ENCODE measurements at places on chromosomes 12 and 14. TPM values are rescaled to one million over a fixed set of nuclear protein-coding genes. Genes with fewer than 3 reads are reported as not detected.

The TAS2R8 gene
- not detected for total RNA-seq

The PTGER2 gene
- total RNA-seq, result 3.0 TPM

The KRT1 gene
- 837 TPM for total RNA-seq

The NRL gene
- 1.3 TPM for total RNA-seq
